ENCODE measurements at places on chromosomes 11 and 22. TPM values are rescaled to one million over a fixed set of nuclear protein-coding genes. Genes with fewer than 3 reads are reported as not detected.

Gene XPNPEP3
- 19.2 TPM for total RNA-seq

Gene SCN3B
- 2.5 TPM for total RNA-seq

Gene MED15
- 87.1 TPM for total RNA-seq

Gene APOBEC3C
- 21.4 TPM for total RNA-seq

Gene ZC3H7B
- total RNA-seq, result 56.7 TPM

Gene MPZL2
- total RNA-seq, result 103 TPM

Gene MS4A18
- not detected for total RNA-seq

Data from prostate gland (tissue), 2 donors.